Cardiac septum (tissue), 1 donor: ENCODE measurements at places on chromosomes 7 and 10.

GRCh38 chr7:25753837-25754236 is 398.2 kb upstream of the NFE2L3 start:
- DNase-seq, result no peak

- DNase-seq, result no peak
Measured at GRCh38 chr7:116232350-116232749, 22.0 kb downstream of the TES start.

- DNase-seq, result no peak
Measured at GRCh38 chr7:117146059-117146458, 176.8 kb downstream of the WNT2 start.

GRCh38 chr10:28774051-28774995 is 97.0 kb downstream of the BAMBI start:
- DNase-seq, result no peak

GRCh38 chr7:47046949-47047348 is 535.0 kb downstream of the TNS3 start:
- DNase-seq, result no peak

GRCh38 chr7:126211875-126212274 is 1040.9 kb downstream of the GRM8 start:
- DNase-seq, result no peak

- no peak for DNase-seq
Measured at GRCh38 chr10:90751107-90751997, 106.5 kb downstream of the HTR7 start.

DNA sequence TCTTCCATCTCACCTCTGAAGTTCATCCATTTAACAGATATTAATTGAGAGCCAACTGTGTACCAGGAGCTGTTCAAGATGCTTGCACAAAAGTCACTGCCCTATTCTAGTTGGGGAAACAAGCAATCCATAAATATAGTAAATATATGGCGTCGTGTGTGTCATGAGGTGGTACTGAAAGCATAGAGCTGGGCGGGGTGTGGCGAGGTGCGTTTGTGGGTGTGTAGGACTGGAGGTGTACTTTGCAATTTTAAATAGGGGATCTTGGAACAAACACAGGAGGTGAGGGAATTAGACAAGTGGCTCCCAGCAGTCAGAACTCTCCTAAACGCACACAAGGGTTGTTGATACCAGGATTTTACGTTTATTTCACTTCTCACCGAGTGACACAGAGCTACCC is 490 bp upstream of the ZNF239 start:
- DNase-seq, result no peak

GRCh38 chr7:157580324-157580723 is 243.5 kb downstream of the DNAJB6 start:
- no peak for DNase-seq

DNA sequence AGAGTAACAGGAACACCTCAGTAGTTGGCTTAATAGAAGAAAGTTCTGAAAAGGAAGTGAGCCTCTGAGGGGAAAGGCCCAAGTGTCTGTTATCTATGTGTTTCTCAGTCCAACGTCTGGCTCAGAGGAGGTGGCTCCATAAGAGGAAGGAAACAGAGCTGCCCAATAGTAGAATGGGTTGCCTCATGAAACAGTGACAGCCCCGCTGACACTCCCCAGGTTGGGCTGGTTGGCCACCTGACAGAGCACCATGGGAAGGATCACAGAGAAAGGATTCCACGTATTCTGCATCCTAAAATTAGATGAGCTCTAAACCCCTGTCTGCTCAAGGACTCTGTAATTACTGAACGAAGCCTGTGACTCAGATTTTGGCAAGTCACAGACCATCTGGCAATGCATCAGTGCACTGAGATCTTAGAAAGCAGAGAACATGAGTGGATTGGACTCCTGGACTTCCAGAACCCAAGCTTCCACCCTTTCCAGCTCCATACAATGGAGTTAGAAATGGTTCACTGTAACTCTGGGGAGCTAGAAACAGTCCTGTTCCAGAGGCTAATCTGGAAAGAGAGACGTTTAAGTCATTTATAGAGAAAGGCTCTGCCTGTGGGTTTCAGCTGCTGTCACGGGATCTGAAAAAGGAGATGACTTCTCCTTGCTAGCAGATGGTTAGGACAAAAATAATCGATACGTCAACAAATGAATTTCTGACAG is 2.9 kb downstream of the PKD2L1 start:
- no peak for DNase-seq

DNA sequence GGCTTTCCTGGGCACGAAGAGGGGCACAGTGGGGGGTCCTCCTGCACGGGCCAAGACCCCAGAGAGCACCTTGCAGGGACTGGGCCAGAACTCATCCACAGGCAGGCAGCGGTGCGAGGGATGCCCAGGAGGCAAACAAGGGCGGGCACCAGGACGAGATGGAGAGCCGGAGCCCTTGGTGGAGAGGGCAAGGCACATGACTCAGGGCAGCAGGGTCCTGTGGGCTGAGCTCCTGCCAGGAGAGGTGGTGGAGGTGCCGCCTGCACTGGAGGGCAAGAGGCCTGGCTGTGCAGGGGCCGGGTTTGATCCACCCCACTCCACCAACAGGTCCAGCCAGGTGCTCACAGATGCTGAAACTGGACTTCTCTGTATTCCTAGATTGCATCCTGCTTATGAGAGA is 170.9 kb downstream of the TCERG1L start:
- DNase-seq, result no peak

GRCh38 chr10:76088980-76089379 is 657.6 kb downstream of the LRMDA start:
- no peak for DNase-seq

DNA sequence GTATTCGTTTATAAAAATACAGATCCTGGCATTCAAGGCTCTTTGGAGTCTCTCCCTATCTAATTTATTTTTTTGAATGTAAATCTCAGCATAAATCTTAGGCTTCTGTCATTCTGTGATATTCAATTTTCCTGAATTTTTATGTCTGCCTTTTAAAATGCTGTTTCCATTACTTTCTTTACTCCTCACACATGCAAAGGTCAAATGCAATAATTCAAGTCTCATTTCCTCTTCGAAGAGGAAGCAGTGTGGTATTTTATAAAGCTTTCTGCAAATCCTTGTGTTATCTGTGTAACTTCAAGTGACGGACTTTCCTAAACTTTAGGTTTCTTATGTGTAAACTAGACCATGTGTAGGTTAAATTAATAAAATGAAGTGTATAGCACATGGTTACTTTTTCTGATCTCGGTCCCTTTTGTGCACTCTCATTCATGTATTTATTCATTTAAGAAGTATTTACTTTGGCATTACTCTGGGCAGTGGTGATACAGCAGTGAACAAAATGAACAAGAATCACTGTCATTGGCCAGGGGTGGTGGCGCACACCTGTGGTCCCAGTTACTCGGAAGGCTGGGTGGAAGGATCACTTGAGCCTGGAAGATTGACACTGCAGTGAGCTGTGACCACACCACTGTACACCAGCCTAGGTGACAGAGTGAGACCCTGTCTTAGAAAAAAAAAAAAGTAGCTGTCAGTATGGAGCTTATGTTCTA is 332.2 kb downstream of the EXOC4 start:
- DNase-seq, result no peak

- no peak for DNase-seq
Measured at GRCh38 chr7:122340427-122340826, 35.9 kb upstream of the FEZF1 start.

DNA sequence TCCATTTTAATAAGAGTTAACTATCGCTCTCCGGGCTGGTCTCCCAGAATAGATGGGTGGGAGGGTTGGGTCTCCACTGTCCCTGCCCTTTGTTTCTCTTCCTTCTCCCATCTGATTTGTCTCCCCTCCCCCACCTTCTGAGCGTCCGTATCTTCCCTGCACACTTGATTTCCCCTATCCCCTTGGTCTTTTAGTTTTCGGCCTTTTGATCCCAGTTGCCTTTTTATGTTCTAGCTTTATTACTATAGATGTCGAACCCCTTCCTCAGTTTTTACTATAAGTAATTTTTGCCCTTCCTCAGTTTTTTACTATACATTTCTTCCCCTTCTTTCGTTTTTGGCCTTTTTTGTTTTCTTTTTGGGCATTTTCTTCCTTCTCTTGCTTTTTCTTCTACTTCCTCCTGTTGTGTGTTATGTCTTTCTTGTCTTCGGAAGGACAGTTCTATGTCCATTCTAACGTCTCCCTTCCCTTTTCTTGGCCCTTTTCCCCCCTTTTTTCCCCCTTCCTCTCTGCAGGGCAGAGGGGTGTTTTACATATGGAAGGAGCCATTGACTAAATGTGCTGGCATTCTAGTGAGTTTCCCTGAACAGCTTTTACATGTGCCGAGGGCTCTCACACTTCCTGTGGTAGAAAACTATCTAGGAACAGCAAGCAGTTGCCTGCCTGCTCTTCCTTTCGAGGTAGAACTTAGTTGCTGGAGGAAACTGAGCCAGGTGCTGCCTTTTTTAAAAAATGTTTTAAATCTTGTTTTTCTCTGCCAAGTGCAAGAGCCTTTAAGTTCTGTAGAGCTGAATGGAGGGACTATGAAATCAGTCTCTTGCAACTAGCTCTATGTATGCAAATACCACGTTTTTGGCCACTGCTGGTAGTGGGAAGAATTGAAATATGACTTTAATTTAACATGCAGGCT is 2.8 kb downstream of the TET1 start:
- no peak for DNase-seq

DNA sequence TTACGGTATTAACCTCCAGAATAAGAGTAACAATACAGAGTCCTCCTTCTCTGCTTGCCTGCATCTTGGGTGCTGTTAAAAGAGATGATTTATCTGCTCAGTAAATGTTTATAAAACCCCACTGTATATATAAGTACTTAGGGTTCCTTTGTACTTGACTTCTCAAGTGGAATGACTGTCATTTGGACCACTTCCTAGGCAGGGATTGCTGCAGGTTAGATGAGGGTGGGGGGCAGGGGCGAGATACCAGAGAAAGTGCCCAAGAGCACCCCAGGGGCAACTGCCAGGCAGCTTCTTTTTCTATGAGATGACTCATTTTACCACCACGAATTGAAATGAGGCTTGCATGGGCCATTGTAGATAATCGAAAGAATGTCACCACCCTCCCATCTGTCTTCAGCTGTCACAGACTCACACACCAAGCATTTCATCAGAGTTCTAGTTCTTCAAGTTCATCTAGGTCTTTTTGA is 421.9 kb upstream of the GALNT17 start:
- DNase-seq, result no peak

- DNase-seq, result no peak
Measured at GRCh38 chr10:2246747-2247146, 509.4 kb upstream of the ADARB2 start.
